Cortex of kidney (tissue), 1 donor: ENCODE measurements at places on chromosomes 1 and 21.

DNA sequence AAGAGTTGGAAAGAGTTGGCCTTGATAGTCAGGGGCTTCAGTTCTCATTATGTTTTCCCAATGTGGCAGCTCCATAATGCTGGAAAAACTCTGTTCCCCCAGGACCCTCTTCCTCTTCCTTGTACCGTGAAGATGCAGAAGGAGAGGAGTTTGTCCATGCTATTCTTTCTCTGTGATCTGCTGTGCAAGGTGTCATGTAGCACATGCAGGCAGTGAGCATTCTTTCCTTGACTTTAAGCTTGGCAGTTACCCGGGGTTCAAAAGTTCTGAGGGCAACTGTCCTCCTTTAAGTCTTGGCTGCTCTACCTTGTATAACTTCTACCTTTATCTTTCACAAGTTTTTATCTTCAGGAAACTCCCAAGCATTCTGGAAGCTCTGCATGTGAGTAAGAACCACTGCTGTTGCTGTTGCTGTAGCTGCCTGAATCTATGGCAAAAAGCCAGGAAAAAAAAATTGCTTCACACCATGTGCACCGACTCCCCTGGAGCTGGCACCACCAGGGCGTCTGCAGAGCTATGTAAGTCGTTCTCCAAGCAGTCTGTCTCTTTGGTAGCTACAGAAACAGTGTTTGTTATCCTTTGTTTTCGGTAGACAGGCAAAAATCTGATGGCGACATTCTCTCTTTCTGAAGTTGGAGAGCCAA is 42.7 kb upstream of the SLC16A1 start:
- no peak for DNase-seq

DNA sequence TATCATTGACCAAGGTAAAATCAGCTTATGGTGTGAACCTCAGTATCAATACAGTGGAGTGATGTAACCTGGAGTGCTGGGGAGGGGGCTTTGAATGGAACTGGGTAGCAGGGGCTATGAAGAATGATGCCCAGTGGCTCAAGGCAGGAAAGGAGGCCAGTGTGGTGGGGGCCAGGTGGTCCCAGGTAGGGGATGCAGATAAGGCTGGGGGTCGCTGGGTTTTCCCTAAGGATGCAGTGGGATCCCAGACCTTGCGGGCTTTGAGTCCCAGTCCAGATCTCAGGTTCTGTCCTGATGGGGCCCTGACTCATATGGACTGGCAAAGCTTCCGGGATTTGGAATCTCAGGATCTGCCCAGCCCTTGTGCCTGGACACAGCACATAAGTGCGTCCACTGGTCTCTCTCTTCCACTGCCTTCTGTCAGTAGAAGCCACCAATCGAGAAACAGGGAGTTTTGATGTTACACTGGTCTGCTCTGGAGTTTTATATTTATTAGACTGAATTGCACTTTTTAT is 52.0 kb downstream of the S100B start:
- no peak for DNase-seq

DNA sequence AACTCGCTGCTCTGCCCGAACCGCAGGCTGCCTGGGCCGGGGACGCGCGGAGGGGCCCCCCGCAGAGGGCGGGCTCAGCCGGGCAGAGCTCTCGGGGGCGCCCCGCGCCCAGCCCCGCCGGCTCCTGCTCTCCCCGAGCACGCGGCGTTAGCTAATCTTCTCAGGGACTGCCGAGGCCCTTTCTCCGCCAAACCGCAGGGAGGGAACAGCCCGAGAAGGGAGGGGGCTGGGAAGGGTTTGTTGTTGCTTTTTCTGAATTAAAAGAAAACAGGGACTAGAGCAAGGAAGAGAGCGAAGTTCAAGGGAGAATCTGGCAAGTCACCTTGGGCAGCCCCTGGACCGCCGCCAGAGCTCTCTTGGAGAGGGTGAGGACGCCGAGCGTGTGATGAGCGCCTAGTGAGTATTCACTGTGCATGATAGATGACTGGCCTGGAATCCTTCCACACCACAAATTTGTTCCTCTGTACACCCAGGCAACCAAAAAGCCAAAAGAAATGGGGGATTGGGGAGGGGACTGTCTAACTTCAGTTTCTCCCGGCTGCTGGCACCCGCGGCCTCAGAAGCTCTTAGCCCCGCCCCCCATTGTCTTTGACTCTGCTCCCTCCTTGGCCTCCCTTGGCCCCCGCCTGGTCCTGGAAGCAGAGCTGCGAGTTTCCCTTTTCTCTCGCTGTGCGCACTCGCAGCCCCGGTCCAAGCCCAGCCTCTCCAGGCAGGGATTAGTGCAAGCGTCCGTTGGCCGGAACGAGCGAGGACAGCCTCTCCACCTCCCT is 19.7 kb upstream of the LMX1A start:
- DNase-seq, result no peak

DNA sequence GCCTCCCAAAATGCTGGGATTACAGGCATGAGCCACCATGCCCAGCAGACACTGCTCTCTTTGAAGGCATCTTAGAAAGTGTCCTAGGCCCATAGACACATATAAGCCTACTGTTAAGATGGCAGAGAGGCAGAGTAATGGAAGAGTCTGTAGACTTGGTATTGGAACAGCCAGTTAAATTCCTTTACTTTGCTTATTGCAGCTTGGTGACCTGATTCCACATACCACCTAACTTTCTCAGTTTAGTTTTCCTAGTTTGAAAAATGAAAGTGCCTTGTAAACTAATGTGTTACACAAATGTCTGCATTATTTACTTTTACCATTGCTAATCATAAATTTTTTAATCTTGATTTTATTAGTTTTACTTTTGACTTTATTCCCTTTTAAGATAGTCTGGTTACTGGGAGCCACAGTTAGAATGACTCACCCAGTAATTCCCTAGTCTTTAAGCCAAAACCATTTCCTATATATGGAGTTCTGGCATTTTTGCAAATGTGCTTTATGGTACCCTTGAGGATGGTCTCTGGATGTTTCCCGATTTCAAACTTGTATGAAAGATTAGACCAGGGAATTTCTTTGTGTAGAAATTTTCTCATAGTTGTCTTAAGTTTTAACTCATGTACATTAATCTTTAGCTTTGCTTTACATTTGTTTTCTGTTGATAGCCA is 6.4 kb downstream of the SMAP2 start:
- DNase-seq, result no peak

DNA sequence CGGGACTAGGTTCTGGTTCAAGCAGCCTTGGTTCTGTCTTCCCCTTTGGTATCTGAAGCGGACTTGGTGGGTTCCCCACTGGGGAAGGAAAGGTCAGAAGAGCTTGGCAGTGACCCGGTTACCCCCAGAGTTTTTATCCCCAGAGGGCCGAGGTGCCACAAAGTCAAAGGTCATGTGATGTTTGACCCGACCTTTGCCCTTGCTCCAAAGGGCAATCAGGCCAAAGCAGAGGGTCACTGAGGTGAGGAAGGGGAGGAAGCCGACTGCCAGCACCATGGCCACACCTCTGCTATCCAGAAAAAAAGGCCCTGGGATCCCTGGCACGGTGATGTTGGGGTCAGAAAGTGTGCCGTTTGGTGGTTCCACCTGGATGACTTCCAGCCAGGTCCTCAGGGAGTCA is 4.4 kb downstream of the LINGO4 start:
- DNase-seq, result no peak

DNA sequence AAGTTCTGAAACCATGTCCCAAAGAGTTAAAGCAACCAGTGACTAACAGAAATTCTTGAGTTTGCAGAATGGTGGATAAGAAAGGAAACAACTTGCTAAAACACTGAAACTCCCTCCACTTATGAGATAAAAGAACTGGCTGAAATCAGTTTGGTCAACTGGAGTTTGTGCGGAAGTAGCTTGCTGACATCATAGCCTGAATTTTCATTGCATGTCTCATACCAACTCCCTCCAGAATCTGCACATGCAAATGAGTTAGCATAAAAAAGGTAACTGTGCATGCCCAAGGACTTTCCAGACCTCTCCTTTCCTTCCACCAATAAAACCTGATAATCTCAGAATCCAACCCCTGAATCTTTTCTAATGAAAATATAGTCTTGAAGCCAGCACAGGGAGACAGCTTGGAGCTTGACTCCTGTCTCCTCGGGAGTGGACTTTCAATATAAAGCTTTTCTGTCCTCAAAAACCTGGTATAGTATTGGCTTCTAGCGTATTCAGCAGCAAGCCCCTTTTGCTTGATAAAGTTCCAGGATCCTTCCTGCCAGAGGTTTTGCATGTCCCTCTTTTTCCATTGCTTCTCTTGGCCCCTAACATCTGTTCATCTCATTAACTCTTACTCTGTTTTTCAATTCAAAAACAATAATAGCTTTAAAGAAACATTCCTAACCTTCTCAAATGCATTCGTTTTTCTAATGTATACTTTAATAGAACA is 785.8 kb upstream of the ADGRL4 start:
- DNase-seq, result no peak

DNA sequence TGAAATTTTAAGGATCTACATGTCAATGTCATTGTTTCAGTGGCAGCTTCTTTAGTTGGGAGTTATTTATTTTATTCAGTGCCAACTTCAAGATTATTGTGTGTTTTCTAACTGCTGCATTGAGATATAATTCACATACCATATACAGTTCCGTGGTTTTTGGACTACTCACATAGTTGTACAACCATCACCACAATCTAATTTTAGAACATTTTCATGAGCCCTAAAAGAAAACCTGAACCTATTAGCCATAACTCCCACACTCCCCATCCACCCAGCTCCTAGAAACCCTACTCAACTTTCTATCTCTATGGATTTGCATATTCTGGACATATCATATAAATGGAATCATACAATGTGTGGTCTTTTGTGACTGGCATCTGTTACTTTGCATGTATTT is 220.0 kb downstream of the LRRC40 start:
- DNase-seq, result no peak

GRCh38 chr1:52203935-52204625 is 62.2 kb downstream of the ZFYVE9 start:
- no peak for DNase-seq

- no peak for DNase-seq
Observed at GRCh38 chr21:29423099-29423870, 124.6 kb downstream of the BACH1 start.

- no peak for DNase-seq
Observed at GRCh38 chr1:157004806-157005205, 40.7 kb downstream of the ARHGEF11 start.

GRCh38 chr1:21931171-21932093 is 5.7 kb downstream of the HSPG2 start:
- no peak for DNase-seq

DNA sequence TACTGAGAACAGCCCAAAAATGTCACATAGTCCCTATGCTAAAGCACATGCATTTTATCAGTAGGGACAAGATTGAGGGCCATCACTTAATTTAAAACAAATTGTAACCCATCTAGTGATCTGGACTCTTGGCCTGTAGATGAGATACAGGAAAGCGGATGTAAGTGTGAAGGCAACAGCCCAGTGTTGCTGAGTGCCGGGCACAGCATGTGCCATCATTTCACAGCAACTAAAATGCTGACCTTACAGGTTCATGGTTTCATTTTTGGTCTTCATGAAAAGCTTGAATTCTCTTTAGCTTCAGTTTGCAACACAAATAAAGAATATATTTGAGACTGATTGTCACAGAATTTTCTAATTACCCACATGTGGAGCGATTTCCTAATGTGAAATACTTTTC is 5.8 kb downstream of the COG2 start:
- DNase-seq, result no peak

DNA sequence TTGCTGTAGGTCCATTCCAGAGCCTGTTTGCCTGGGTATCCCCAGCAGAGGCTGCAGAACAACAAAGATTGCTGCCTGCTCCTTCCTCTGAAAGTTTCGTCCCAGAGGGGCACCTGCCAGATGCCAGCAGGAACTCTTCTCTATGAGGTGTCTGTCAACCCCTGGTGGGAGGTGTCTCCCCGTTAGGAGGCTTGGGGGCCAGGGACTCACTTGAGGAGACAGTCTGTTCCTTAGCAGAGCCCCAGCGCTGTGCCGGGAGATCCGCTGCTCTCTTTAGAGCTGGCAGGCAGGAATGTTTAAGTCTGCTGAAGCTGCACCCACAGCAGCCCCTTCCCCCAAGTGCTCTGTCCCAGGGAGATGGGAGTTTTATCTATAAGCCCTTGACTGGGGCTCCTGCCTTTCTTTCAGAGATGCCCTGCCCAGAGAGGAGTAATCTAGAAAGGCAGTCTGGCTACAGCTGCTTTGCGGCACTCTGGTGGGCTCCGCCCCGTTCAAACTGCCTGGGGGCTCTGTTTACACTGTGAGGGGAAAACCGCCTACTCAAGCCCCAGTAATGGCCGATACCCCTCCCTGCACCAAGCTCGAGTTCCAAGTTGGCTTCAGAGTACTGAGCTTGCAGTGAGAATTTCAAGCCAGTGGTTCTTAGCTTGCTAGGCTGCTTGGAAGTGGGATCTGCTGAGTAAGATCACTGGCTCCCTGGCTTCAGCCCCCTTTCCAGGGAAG is 8.7 kb upstream of the SLC25A24 start:
- DNase-seq, result no peak

DNA sequence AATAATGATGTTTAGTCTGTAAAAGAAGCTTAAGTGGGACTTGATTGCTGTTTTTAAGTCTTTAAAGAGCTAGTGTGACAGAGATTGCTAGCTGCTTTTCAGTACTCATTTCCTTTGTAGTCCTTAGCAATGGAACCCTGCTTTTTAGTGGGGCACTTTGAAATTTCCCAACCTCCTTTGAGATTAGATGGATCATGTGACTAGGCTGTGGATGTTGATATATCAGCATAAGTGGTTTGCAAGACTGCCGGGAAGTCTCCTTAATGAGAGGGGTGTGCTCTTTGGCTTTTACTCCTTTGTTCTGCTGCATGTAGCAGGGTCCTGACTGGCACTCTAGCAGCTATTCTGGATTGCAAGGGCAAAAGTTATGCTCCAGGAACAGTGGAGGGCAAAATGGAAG is 11.2 kb upstream of the RCOR3 start:
- DNase-seq, result no peak

- DNase-seq, result no peak
Observed at GRCh38 chr1:233172201-233172600, 123.3 kb downstream of the PCNX2 start.

- DNase-seq, result no peak
Observed at GRCh38 chr1:187046293-187046692, 217.5 kb downstream of the PLA2G4A start.

DNA sequence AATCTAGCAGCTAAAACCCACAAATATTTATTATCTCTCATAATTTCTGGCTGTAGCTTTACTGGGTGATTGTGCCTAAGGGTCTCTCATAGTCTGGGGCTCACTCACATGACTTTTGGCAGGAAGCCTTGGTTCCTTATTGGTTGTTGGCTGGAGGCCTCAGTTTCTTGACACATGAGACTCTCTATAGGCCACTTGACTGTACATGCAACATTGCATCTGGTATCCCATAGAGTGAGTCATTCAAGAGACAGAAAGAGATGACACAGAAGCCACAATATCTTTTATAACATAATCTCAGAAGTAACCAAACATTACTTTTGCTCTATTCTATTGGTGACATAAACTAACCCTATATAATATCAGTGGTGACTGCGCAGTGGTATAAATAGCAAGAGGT is 128.5 kb upstream of the HNRNPU start:
- no peak for DNase-seq
